Forelimb muscle (tissue), 1 donor: ENCODE measurements at places on chromosomes 2 and 18. TPM values are rescaled to one million over a fixed set of nuclear protein-coding genes. Genes with fewer than 3 reads are reported as not detected.

- no peak for DNase-seq
Measured at GRCh38 chr2:118548880-118549488, 298.5 kb downstream of the EN1 start.

Gene SPDYA
- 1.2 TPM for polyA plus RNA-seq

GRCh38 chr2:150081775-150082481 lies 405.5 kb downstream of the RND3 start:
- peak; percentile 83 for DNase-seq

GRCh38 chr2:2832657-2833056 lies 501.6 kb upstream of the MYT1L start:
- no peak for DNase-seq

Gene DIS3L2
- 21.1 TPM for polyA plus RNA-seq

DNA sequence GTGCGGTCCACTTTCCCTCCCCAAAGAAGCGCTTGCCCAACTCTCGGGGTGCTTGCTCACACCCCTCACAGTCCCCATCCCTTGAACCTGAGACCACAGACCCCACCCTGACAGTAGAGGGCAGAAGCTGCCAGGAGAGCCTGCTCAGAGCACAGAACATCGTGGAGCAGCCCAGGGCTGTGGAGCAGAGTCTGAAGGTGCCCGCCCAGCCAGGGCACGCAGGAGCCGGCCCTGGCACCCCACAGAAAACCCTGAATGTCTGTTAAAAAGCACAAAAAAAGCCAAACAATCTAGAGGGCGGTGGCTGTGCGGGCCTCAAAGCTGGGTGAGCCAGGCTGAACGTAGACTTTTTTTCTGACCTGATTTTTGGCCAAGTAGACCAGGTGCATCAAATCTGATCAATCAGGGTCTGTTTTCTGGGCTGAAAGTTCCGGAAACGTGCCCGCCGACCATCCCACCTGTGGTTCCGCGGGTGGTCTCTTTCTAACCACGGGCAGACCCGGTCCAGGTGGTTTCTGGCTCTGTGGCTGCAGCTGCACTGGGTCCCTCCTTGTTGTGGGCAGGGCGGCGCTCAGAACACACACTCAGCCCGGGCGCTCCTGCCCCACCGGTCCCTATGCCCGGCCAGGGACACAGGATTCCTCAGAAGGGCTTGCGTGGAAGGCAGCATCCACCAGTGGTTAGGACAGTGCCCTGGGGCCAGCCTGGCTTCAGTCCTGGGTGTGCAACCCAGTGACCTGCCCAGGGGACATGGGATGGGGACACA lies 66.3 kb downstream of the SLC66A2 start:
- DNase-seq, result no peak
